ENCODE measurements at places on chromosomes 11 and 22.
A peak's percentile ranks its signal among the peaks of the same experiment; 100 is the strongest.

DNA sequence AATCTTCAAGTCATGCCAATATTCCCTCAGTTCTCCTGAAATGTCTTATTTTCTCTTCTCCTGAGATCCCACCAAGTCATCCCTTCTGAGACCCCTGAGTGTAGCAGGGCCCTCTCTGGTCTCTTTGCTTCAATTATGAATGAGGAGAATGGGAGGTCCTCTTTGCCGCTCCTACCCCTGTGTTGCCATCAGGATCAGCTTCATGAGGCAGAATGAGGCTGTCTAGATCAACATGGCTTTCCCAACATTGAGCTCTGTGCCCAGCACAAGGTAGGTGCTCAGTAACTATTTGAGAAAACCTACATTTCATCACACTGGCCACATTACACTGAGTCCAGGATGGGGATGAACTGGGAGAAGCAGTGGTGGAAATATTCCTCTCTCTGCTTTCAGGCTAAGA, 107.2 kb downstream of the ZNF280B start:
- no peak for DNase-seq

- DNase-seq = no peak
These were observed 15.7 kb upstream of the FBXO3 start for GRCh38 chr11:33790040-33790439.

GRCh38 chr11:70788248-70789022, 390.1 kb downstream of the CTTN start:
- peak; percentile 89 for DNase-seq

DNA sequence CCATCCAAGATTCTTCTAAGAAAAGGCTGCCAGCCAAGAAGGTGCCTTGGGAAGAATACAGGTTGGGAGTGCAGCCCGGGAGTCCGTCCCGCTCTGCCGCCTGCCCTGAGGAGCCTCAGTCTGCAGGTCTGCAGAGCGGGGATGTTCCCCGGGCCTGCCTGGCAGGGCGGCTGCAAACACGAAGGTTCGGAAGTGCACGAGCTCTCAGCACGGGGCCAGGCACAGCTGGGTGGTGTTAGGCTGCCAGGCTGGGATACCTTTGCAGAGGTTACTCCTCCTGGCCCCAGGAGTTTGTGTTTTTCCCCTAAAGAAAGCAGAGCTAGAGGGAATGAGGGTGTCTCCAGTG, 9.4 kb upstream of the PRR5 start:
- DNase-seq = no peak

DNA sequence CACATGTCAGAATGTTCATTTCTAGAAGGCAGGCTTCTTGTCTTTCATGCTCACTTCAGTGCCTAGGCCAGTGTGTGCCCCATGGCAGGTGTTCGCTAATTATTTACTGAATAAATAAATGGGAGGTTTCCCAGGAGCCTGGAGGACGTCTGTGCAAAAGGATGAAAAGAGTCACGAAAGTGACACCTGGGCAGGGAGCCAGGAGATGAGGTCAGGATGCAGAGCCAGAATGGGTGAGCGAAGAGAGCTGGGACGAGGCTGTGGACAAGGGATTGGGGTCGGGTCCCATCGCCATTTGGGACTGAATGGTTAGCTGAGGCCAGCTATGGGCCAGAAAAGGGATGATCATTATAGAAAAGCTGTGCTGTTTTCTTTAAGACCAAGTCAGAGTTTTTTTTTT, 560.4 kb downstream of the TBC1D22A start:
- no peak for DNase-seq
